ENCODE measurements at places on chromosomes 7 and 10.

DNA sequence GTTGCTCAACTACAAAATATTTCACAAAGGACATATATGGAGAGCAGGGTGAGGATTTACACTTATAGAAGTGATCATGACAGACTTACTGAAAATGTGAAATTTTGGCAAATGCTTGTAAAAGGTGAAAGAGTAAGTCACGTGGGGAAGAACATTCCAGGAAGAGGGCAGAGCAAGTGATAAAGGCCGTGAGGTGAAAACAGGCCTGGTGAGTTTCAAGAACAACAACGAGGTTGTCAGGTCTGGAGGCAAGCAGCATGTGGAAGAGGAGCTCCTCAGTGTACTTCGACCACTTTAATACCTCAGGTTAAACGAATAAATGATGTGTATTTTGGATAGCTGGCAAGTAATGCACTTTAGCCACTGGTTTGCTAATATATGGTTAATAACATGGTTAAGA is 706.7 kb downstream of the PCDH15 start:
- no peak for DNase-seq

DNA sequence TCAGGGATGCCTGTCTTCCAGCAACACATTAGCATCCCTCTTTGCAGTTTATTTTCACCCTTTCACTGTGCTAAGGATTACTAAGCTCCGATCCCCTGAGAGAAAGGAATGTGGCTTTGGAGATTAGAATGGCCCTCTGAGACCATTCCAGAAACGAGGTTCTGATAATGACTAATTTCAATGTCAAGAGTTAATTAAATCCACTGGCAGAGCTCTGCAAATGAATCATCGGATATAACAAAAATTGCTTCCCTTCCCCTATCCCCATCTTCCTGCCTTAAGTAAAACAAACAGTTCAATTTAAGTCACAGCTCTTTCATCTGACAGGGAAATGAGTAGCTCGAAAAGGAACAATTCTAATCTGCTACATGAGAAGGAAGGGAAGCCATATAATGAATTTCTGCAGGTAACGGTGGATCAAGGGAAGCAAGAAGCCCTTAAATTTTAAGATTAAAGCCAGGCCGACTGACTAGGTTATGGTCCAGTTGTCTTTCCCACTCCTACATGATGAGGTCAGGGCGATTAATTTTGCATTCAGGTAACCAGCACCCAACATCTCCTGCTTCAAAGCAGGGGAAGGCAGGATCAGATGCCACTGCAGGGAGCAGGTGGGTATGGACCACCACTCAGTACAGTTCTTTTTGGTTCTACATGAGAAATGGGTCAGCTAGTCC is 50.5 kb downstream of the MALSU1 start:
- no peak for DNase-seq

DNA sequence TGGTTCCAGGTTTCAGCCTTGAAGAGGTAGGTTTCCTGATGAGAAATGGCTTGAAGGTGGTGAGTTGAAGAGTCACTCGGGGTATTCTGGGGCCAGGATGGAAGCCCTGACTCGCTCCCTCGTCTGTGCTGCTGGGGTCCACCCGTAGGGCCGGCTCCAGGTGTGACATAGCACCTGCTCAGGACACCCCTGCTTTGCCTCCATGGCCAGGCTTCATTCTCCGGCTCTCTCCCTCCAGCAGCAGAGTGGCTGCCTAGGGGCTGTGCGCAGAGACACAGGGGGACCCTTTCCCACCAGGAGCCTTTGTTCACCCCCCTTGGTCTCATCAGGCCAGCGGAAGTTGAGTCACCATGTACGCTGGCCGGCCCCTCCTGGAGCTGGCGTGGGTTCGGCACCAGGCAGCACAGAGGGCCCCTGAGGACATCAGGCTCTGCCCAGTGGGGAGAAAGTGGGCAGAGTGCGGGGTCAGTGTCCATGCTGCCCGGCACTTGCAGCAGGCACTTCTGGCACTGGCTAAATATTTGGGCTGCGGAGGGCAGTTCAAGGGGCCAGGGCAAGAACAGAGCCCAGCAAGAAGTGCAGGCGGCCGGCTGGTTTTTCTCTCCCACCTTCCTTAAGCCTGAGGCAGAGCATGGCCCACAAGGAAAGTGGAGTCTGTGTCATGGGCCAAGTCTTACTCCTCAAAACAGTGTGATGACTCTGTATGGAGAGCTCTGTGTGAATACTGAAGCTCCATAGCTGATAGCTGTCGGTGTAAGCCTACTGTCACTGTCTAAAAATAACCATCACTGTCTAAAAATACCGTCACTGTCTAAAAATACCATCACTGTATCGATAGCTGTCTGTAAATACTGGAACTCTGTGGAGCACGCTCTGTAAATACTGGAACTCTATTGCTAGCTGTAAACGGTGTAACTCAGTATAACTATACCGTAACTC is 3.7 kb upstream of the PRKAR1B start:
- DNase-seq, result no peak

- peak; percentile 67 for DNase-seq
These were observed 11.9 kb upstream of the OPALIN start for GRCh38 chr10:96370584-96371157.

GRCh38 chr10:73759512-73760115 is 15.4 kb downstream of the SEC24C start:
- peak; percentile 68 for DNase-seq

GRCh38 chr10:49165821-49166483 is 22.2 kb downstream of the TMEM273 start:
- no peak for DNase-seq

- DNase-seq, result peak; percentile 65
These were observed 12.2 kb upstream of the C10orf105 start for GRCh38 chr10:71731791-71732190.

GRCh38 chr10:69715156-69715898 is 85.3 kb downstream of the FAM241B start:
- no peak for DNase-seq

- no peak for DNase-seq
These were observed 75.7 kb downstream of the NRCAM start for GRCh38 chr7:108380517-108380916.

DNA sequence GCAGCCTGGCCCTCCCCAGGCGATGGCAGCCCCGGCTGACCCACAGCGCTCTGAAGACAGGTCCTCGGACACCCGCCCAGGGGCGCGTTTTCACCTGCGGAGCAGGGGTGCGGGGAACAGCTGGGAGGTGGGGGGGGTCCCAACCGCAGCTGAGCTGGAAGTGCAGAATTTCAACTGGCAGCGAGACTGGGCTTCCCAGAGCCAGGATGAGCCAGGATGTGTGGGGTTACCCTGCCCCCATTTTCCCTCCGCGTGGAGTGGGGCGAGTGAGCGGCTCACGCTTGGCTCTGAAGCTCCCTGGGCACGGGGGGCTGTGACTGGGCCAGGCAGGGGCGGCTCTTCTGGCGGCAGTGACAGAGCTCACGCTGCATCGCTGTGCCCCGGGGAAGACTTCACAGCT is 70.2 kb downstream of the DNAJB6 start:
- no peak for DNase-seq

GRCh38 chr10:8054244-8054493 is 319 bp upstream of the GATA3 start:
- DNase-seq, result no peak

DNA sequence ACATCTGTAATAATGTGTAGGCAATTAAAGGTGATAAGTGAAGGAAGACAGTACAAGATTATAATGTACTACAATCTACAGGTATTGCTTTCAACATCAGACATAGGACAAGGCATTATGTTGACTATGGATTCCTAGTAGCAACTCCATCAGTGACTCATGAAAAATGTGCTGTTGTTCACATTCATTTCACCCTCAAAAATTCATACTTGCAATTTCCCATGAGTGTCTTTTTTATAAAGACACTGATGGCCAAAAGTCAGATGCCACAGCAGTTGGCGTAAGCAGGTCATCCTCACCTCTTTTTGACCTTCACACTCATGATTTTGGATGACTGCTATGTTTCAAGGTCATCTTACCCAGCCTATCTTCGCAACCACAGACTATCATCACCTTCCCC is 100.0 kb upstream of the AMPH start:
- no peak for DNase-seq

GRCh38 chr10:29725133-29725720 is 90.5 kb upstream of the SVIL start:
- no peak for DNase-seq

Measured in activated CD8-positive, alpha-beta T cell treated with anti-CD3 and anti-CD28 coated beads, Interleukin-2, amount 10 ng/mL, durations not matched to agents 7 days and 5 days (primary cell).